CD4-positive, alpha-beta T cell (primary cell): ENCODE measurements at places on chromosomes 13 and 19.
A peak's percentile ranks its signal among the peaks of the same experiment; 100 is the strongest.

- DNase-seq = no peak
Observed at GRCh38 chr19:6876748-6877147, 10.6 kb upstream of the ADGRE1 start.

DNA sequence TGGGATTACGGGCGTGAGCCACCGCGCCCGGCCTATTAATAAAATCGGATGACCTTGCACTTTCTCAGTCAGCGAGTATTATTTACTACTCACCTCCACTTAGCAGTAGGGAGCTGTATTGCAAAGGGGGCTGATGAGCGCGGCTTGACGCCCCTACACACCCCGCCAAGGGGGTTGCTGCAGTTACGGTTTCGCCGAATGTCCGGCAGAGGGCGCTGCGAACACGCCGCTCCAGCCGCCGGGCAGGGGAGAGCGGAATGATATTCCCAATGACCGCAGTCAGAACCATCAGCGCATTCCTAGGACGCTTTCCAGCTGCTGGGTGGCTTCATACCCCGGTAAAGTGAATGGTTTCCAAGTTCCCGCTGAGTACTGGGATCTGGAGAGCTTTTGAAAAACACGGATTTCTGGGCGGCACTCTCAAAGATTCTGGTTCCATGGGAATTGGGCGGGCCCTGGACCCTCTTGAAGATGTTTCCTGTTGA is 30.0 kb upstream of the TPT1 start:
- DNase-seq = peak; percentile 40

DNA sequence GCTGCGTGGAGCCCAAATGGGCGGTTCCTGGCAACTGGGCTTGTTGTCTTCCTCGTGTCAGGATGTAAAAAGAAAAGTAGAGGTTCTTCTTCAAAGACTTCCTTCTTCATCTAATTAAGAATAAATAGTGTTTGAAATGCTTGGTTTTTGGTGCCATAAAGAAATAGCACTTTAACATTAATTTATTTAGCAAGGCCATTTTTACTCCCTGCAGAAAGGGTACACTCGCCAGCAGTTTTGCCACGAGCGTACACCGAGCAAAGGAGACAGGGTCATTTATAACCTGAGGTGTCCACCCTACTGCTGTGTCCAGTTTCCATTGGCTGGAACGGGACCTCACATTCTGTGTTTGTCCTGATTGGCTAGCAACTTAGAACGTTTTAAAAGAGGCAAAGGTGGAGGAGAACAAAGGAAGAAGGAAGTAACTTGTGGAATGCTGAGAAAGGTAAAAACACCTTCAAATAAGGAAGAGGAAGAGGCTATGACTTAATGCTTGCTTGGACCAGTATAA is 21.8 kb upstream of the OR10H1 start:
- DNase-seq = no peak

GRCh38 chr13:108711386-108711785 is 82.0 kb downstream of the MYO16 start:
- DNase-seq = no peak

- no peak for DNase-seq
Observed at GRCh38 chr13:99197117-99197651, 3.5 kb upstream of the UBAC2 start.

DNA sequence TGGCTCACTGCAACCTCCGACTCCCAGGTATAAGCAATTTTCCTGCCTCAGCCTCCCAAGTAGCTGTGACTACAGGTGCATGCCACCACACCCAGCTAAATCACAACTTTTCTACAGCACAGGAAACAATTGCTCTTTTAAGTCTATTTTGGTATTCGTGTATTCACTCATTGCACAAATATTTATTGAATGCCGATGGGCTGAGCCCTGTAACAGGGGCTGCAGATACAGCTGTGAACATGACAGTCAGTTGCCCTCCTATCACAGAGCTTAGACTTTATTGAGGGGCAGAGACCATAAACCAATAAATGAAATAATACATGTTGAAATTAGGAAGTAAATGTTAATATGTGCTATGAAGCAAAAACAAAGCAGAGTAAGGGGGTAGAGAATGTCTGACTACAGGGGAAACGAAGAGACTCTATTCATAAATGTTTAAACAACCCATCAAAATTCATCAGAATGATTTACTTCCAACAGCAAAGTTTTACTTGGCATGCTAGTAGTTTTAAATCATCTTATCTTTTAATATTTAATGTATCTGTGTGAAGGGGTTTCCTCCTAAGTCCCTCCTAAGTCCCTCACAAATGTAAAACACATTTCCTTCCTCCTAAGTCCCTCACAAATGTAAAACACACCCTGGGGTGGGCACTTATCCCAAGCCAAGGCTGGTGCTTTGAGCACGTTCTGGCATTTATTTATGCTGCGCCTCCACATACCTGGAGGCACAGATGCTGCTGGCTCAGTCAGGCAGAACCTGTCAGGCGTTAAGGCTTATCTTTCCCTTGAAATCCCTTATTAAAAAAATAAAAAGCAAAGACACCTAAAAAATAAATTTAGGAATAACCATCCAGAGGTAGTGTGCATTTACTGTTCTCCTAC is 140.8 kb downstream of the MIPEP start:
- DNase-seq = no peak

DNA sequence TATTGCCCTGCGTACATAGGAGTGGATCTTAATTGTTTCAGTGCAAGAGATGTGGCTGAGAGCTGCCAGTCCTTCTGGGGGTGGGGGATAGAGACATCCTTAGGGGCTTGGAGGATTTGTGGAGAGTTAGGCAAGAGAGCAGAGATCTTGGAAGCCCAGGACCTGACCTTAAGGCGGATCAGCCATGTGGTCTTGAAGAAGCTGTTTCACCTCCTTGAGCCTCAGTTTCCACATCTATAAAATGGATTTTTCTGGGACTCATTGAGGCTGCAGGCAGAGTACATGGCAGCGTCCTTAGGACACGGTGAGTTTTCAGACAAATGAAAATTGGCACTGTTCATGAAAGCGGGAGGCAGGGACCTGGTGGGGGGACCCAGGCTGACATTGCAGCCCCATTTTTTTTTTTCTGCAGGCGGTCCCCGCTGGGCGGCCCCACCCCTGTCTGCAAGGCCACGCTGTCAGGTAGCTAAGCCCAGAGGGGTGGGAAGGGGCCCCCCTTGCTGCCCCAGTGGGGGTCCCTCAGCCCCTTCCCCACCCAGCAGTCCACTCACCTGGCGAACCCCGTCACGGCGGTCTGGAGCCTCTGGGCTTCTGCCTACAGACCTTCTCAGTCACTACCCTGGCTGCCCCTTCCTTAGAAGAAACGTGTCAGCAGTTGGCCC is 30.0 kb downstream of the PDE4A start:
- DNase-seq = no peak

GRCh38 chr19:39038098-39038497 is 5.7 kb upstream of the FBXO27 start:
- DNase-seq = no peak

DNA sequence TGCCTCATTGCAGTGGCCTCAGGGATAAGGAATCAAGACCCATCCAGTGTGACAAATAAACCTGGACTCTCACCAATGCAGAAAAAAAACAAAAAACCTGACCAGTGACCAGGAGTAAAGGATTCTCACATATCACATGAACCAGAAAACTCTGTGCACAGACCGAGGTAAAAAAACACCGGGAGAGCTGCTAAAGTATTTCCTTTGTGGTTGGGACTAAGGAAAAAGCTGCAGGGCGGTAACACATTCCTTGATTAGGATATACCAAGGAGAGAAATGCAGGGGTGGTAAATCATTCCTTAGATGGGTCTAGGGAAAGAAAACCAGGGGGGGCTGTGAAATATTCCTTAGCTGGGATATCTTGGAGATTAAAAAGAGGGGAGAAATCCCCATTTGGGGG is 64.8 kb upstream of the ZNF85 start:
- DNase-seq = no peak

DNA sequence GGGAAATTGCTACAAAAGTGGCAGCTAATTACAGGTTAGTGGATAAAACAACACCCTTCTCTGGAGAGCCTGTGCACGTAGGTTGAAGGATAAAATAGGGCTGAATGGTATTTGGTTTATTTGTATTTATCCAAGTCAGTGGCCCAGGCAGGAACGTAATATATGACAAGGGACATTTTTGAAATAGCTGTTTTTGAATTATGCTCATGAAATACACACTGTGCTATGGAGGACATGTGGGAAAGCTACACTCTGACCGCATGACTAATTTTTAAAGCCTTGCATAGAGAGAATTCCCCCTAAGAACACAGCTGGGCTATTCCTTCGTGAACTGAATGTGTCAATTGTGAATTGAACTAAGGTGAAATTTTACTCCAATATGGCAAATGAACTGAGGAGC is 292.1 kb upstream of the MAB21L1 start:
- no peak for DNase-seq

DNA sequence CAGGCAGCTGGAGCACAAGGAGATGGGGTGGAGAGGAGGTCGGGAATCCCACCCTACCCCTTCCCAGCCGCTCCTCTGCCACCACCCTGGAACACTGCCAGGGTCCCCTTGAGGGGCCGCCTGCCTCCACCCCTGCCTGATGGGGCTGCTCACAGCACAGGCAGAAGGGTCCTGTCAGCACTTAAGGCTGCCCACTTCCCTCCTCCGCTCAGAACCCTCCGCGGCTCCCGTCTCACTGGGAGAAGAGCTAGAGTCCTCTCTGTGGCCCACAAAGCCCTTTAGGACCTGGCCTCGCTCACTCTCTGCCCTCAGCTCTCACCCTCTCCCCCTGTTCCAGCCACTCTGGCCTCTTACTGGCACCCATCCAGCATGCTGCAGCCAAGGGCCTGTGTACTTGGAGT is 3.4 kb upstream of the POLD1 start:
- no peak for DNase-seq

DNA sequence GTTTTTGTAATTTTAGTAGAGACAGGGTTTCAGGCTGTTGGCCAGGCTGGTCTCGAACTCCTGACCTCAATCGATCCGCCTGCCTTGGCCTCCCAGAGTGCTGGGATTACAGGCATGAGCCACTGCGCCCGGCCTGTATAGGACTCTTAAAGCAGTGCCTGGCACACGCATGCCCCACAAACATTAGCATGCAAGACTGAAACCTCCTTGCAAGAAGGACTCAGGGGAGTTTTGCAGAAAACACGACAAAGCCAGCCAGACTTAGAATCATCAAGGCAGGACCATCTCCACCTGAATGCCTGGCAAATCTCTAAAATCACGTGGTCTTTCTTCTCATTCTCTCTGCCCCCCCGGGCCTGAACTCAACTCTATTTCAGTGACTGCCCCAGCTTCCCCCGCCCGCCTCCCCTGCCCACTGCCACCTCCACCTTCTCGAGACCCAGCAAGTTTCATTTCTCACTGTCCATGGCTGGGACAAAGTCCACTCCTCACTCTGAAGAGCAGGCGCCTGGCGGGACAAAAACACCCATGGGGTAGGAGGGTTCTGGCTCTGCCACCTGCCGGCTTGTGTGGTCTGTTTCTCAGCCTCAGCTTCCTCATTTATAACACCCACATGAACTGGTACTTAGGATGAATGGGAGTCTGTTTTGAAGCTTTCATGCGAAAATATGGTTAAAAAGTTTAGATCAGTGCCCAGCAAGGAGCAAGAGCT is 2.4 kb downstream of the TICAM1 start:
- DNase-seq = no peak

DNA sequence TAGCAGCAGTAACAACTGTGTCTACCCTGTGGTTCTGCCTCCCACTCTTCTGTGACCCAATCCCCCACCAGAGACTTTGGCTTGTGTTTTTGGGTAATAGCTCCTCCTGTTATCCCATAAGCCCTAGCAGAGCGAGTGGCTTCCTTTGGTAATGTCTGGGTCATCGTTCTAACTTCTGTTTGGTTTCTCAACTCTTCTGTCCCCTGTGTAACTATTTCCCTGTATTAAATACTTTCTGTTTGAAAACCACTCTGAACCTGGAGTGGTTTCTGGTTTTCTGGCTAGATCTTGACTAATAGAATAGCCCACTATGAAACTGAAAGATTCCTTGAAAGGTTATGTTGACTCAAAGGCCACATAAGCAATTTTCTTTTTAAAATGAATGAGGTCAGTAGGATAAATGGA is 350.0 kb downstream of the DCT start:
- DNase-seq = no peak

GRCh38 chr13:46179491-46179908 is 2.5 kb downstream of the LCP1 start:
- DNase-seq = peak; percentile 67
